Left kidney (tissue), 8 donors: ENCODE measurements at places on chromosomes 5 and 9.
A peak's percentile ranks its signal among the peaks of the same experiment; 100 is the strongest.

- DNase-seq = no peak
These were observed 6.0 kb upstream of the RXRA start for GRCh38 chr9:134320126-134320867.

DNA sequence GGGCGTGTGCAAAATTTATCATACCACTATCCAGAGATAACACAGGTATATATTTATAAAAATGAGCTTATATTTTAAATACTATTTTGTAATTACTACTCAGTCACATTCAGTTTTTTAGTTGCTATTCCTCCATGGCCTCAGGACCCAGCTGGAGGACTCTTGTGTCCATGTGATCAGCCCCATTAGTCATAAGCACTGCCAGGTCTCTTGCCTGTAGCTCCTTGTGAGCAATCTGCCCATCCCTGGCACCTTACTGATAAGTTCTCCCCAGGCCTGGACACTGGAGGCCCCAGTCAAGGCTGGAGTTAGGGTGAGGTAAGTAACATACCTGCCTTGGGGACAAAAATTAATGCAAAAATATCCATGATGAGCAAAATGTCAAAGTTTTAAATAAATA is 29.5 kb upstream of the ADRB2 start:
- no peak for DNase-seq

- no peak for DNase-seq
These were observed 1.4 kb downstream of the HDHD3 start for GRCh38 chr9:113375057-113376023.

DNA sequence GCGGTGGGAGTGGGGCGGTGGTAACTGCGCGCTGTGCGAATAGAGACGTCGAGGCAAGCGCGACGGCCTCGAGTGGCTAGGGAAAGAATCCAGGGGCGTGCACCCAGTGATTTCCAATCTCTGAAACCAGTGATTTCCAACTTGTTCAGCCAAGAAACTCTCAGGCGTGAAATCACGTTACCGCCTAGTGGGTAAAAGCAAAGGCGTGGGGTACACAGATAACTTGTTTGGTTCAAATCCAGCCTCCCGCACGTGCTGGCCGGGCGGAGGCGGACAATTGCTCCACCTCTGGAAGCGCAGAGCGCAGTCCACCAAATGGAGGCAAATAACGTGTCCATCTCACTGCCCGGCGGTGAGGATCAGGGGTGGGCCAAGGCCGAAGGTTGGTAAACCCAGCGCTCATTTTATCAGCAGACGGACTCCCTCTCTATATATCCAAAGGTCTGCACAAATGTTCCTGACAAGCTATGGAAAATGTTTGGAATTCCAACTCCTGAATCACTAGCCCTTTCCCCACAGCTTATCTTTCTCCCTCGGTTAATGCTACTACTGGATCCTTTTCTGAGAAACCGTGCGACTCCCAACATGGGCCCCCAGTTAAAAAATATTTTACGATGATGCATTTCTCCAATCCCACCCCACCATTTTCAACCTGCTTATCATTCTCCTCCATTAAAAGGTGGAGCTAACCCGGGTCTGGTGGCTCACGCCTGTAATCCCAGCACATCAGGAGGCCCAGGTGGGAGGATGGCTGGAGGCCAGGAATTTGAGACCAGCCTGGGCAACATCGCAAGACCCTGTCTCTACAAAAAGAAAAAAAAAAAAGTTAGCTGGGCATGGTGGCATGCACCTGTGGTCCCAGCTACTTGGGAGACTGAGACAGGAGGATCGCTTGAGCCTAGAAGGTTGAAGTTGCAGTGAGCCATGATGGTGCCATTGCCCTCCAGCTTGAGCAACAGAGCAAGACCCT is 950 bp upstream of the FNBP1 start:
- peak; percentile 39 for DNase-seq

DNA sequence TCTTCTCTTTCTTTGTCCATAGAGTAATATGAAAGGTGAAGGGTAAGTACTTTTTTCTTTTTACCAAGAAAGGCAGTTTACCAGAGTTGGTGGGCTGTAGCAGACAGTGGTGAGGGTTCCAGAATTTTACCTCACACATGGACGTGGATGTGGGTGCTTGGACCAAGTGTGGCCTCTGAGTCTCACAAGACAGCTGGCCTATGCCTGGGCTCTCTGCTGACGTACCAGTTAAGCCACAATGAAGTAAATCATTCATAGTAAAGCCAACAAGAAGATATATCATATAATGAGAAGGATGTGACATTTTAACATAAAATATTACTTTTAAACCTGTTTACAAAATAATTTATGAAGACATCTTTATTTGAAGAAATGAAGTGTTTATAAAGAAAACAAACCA is 106.0 kb downstream of the PRKACG start:
- DNase-seq = no peak

GRCh38 chr5:168128111-168128510 is 163.3 kb upstream of the WWC1 start:
- no peak for DNase-seq

DNA sequence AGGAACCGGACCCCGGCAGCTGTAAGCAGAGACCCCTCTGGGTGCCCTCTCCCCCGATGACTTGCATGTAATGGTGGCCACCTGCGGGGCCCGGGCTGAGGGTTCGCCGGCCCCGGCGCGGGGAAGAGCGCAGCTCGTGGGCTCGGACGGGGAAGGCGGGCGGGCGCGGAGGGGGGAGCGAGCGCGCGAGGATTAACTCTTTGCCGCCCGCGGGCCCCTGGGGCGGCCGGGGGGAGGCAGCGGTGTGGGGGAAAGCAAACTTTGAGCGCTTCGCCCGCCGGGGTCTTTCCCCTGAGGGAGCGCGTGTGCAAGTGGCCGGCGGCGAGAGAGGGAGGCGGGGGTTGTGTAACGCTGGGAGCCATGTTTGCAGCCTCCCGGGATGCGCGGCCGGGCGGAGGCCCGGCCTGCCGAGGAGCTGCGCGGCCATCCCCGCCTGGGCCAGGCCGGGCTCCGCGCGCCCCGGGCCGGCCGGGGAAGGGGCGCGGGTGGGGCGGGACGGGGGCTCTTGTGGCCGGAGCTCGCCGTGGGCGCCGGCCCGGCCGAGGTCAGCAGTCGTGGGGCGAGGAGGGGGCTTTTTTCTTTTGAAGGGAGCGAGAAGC is 547 bp downstream of the ANP32B start:
- DNase-seq = peak; percentile 57

DNA sequence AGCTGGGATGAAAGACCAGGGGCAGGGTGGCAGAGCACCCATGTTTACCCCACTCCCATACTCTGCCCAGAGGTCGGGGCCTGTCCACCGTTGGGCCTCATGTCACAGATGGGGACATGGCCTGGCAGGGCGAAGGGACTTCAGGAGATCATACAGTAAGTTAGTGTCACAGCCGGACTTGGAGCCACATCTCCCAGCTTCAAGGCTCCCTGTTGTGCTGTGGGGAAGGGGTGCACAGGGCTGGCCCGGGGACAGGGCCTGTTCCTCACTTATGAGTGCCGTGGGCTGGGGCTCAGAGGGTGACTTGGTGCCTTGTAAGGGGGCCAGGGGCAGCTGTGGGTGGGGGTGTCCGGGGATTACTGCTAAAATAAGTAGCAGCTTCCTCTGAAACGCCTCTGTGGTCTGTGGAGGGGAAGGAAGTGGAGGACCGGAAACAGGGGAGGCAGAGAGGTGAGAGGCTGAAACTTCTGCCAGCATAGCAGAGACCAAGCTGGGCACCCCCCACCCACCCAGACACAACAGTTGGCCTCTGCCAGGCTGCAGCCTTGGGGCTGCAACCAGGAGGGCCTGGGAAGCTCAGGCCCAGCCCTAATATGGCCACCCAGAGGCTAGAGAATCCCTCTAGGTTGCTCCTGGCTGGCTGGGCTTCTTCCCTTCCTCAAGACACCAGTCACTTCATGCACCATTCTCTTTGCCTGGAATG is 41.1 kb upstream of the NEK6 start:
- no peak for DNase-seq

DNA sequence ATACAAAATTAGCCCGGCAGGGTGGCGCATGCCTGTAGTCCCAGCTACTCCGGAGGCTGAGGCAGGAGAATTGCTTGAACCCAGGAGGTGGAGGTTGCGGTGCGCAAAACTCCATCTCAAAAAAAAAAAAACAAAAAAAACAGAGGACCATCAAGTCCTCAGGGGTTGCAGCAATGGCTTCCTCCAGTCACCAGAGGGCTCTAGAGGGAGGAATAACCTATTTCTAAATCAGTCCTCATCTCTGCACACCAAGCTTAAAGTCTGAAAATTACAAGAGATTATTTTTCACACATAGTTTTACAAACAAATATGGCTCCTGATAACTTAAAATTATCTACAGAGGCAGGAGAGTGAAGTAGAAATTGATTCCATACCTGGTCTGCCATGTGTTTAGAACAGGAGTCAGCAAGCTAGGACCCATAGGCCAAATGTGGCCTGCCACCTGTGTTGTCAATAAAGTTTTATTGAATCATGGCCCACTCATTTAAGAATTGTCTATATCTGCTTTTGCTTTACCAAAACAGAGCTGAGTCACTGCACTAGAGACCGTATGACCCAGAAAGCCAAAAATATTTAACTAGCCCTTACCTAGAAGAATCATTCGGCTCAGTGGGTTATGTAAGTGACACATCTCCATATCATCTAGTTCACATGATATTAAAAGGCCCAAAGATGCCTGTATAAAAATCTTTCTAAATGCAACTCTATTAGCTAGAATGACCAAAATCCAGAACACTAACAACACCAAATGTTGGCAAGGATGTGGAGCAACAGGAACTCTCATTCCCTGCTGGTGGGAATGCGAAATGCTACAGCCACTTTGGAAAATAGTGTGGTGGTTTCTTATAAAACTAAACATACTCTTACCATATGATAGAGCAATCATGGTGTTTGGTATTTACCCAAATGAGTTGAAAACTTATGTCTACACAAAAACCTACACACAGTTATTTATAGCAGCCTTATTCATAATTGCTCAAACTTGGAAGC is 207.7 kb downstream of the FRMD3 start:
- no peak for DNase-seq

DNA sequence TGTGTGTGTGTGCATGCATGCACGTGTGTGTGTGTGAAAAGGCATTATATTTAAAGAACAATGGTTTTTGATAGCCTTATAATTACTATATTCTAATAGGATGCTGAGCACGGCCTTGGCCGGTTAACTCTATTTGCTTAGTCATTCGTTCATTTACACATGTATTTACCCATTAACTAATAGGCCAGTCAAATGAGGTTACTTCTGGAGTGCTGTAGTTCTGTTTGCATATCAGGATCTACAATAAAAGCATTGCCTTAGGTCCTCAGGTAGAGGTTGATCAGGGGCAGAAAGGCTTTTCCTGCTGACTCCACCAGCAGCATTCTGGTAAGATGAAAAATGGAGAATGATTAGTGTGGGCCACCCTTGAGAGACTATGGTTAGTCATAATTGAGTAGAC is 219.0 kb downstream of the COMMD10 start:
- DNase-seq = no peak

GRCh38 chr5:118705959-118706667 is 282.2 kb downstream of the DTWD2 start:
- no peak for DNase-seq

- no peak for DNase-seq
These were observed 567.9 kb downstream of the EBF1 start for GRCh38 chr5:158531860-158532259.
